ENCODE measurements at places on chromosomes 12 and 14.
A peak's percentile ranks its signal among the peaks of the same experiment; 100 is the strongest.

DNA sequence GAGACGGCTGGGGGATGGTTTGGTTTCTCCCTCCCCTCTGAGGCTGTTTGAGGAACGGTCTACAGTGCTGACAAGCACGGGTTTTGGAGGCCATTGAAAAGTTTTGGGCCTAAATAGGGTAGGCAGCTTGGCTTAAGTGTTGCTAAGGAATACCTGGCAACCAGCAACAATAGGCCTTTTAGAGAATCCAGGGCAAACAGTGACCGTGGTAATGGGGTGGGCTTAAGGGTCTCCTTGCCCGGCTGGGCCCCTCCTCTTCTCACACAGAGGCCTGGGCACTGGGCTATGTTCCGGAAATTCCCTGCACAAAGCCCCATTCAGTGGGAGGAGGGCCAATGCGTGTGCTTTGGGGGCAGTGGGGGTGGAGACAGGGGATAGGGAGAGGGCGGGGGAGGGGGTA lies 55.4 kb downstream of the ASCL1 start:
- no peak for DNase-seq

DNA sequence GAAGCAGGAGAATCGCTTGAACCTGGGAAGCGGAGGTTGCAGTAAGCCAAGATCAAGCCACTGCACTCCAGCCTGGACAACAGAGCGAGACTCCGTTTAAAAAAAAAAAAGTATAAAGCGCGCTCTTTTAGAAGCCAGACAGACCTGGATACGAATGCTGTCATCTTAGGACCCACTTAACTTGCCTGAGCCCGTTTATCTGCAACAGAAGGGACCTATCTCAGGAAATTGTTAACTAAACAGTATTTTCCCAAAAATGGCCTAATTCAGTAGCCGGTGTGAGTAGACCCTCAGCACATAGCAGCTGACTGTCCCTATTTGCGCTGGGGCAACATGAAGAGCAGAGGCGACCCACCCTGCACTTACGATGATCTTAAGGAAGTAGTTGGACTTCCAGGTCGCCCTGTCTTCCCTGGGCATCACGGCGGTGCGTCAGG lies 529 bp downstream of the RPLP0 start:
- no peak for DNase-seq

DNA sequence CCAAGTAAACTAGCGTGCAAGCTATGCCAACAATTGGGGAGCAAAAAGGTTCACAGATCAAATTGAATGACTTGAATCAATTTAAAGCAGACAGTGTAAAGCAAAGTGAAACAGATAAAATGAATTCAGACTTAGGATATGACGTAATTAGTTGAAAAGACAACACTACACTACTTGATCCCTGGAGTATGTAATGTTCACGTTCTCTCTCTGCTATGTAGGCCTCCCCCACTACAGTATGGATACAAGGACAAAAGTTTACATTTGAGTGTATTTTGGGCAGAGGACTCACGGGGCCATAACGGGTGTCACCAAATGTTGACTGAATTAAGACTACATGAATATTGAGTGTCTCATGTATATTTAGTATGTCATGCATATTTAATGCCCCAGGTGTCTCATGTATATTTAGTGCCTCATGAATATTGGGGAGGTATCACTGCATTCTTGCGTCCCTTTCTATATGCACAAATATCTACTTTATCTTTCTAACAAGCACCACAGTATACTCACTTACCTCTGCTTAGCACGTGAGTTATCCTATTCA lies 44.5 kb downstream of the RERGL start:
- no peak for DNase-seq

- no peak for DNase-seq
Measured at GRCh38 chr12:62882696-62883095, 52.3 kb downstream of the PPM1H start.

DNA sequence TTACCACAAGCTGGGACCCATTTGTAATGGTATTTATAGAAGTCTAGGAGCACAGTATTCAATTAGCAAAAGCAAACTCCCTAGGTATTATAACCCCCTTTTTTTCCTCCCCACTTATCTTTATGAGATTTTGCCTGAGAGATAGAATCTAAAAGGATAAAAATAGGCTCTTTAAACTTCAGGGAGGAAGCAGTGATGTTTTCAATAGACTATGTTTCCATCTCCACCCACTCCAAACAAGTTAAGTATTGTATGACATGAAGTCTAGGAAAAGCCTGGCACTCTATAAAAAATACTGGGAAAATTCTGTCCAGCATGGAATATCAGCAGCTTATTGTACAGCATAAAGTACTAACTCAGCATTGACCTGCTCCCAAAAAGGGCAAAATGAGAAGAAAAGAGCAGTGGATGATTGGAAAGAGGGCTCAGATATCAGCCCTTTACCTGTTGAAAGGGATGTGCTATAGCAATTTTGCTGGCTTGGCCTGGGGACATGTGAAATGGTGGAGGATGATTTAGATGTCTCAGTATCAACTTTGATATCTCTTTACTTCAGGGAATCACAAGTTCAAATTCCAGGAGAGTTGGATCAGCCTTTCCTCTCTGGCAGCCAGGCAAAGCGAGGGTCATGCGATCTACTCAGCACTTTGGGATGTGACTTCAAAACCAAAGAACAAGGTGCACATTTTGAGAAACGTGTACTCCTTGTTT lies 72.4 kb downstream of the IGF1 start:
- DNase-seq: no peak

DNA sequence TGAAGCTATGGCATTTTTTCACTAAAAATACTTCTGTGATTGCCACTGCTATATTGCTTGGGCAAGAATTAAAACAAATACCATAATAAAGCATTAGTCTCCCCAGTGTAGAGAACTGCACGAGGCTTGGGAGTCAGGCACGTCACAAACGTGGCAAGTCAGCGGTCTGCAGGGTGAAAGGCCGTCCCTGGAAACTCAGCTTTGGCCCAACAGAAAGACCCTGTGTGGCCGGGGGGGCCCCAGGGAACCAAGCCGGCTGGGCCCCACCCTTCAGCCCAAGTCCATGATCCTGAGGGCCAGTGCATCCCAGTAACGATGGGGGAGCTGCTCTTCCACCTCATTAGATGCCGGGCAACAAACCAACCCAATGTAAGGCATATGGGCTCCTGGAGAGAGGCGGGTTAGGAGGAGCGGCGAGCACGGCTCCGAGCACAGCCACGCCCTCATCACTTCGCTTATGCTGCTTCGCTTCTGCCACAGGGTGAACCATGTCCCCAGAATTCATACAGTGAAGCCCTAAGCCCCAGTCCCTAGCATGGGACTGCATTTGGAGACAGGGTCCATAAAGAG lies 50.9 kb upstream of the GPR68 start:
- no peak for DNase-seq

- peak; percentile 89 for DNase-seq
Measured at GRCh38 chr12:40224439-40225291, at the start of gene LRRK2. LRRK2 (plus strand) TSS chr12:40224997; CDS start chr12:40225132, 135 bp downstream.

DNA sequence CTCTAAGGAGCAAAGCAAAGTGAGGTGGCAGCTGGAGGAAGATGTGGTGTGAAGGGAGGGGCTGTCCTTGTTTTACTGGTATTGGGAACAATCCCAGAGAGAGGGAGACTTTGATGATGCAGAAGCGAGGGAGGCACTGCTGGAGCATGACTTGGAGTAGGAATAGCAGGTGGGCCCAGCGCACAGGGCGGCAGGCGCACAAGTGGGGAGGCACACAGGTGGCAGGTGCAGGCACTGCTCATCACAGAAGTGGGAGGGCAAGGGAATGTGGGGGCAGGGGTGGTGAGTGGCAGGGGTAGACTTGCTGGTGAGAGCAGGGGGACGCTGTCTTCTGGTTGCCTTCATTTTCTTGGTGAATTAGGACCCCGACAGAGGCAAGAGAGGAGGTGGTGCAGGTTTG lies 11.5 kb upstream of the IFI27 start:
- DNase-seq: no peak

DNA sequence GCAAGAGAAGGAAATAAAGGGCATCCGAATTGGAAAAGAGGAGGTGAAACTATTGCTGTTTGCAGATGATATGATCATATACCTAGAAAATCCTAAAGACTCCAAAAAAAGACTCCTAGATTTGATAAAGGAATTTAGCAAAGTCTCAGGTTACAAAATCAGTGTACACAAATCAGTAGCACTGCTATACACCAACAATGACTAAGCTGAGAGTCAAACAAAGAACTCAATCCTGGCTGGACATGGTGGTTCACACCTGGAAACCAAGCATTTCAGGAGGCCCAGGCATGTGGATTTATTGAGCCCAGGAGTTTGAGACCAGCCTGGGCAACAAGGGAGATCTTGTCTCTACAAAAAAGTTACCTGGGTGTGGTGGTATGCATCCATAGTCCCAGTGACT lies 188.7 kb upstream of the PLXNC1 start:
- no peak for DNase-seq

GRCh38 chr12:51922762-51923505 lies 15.6 kb downstream of the ACVRL1 start:
- DNase-seq: no peak

DNA sequence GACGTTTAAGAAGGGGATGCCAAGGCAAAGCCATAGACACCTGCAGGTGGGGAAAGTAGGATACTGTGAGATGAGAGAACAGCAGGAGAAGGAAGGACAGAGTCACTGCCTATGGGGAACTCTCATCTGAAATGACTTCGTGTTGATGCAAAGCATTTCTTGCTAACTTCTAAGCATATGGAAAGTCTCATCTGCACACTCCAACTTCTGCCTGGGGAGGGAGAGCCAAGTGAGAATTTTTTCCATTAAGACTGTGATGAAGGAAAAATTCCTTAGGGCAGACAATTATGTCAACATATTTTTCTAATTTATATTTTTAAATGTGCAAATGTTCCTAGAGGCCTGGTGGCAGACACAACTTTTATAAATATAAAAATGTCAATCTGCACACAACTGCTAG lies 115.3 kb downstream of the IPO8 start:
- DNase-seq: no peak

- DNase-seq: no peak
Measured at GRCh38 chr14:70266157-70266556, 77.4 kb upstream of the SLC8A3 start.

GRCh38 chr12:96897421-96897820 lies 9.6 kb upstream of the NEDD1 start:
- DNase-seq: no peak

DNA sequence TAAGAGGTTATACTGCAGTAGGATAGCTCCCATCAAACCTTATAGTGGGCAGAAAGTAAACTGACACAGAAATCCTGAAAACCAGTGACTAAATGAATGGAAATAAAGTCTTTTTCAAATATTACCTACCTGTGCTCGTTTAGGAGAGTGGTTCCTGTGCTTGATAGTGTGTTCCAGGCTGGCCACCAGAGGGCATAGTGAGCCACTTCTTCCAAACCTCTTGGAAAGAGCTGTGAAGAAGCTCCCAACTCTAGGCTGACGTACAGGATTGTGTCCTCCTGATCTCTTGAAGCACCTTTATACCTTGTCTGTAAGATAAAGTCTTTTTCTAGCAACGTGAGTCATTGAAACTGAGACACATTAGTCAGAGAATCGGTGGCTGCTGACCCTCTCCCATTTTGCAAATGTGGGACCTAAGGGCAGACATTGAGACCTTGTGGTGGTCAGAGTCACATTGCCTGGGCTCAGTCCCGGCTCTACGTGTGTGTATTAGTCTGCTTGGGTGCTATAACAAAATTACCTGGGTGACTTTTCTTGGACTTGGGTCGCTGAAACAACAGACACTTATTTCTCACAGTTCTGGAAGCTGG lies 17.6 kb downstream of the TDP1 start:
- peak; percentile 71 for DNase-seq

DNA sequence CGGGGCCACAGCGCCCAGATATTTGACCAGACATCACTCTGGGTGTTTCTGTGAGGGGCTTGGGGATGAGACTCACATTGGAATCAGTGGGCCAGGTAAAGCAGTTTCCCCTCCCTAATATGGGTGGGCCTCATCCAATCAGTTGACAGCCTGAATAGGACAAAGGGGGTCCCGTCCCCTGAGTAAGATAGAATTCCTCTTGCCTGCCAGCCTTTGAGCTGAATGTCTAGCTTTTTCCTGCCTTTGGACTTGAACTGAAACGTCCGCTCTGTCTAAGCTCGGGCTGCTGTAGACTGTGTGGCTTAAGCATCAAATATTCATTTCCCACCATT lies 88.8 kb upstream of the DIO3 start:
- no peak for DNase-seq

- DNase-seq: no peak
Measured at GRCh38 chr12:46150735-46151134, 118.1 kb downstream of the SLC38A1 start.

DNA sequence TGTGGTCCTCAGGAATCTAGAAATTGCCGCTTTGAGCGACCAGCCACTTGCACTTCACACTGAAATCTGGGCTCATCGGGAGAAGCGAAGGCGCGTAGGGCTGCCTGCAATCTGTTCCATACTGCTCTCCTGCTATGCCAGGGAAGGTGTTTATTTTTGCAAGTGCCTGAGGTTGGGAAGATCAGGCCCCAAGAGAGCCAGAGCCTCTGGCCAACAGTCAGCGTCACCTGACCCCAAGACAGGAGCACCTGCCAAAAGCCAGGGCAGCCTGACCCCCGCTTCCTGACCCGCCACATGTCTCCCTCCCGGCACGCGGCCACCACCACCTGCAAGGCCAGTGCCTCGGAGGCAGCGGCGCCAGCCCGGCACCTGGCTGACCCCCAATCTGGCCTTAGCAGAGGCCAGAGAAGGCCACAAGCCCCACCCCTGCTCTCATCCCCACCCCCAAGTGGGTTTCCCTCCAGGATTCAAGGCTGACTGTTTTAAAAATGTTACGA lies 94.4 kb downstream of the CHGA start:
- peak; percentile 46 for DNase-seq

DNA sequence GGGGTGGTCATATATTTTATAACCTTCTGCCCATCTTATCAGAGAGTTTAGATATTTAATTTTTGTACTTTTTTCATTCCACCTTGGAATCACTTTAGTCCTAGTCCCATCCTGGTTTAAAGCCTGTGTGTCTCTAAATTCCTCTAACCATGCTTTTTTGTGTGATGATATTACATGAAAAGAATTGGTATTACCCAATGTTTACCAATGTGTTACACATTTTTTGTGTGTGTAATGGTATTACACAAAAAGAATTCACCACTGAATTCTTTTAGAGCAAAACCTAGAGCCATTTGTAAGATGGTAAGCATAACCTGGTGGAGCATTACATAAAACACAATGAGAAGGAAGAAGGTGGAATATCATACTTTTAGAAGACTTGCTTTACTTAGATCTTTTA lies 77.5 kb downstream of the FAR2 start:
- no peak for DNase-seq

DNA sequence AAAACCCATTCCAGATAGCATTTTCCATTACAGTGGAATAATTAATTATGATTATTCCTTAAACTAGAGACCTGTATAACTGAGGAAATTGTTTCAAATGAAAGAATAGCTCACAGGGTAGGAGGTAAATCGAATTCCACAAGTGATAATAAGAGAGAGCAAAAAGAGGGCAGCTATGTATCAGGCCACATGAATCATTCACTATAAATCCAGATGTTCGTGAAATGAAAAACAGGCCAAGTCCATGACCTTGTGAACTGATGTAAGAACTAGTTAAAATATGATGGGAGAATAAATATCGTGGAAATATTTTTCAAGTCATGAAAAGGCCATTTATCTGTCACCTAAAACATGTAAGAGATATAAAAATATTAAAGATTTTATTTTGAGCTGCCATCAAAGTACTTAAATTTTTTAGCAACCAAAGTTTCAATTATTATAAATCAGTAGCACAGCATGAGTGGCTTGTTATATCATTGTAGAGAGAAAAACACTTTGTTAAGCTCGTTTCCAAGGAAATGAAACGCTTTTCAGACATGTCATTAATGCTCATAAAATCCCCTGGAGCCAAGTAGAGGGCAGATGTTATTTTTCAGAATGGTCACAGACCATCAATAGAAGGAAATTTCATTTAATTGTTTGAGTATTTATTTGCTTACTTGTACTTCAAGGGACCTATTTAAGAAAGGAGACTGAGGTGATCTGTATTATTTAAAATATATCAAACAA lies 120.6 kb upstream of the CDKN3 start:
- no peak for DNase-seq

GRCh38 chr12:48776956-48777355 lies 11.9 kb downstream of the ADCY6 start:
- DNase-seq: no peak
